Stromal cell of bone marrow (primary cell): ENCODE measurements at places on chromosomes 2 and 18.

DNA sequence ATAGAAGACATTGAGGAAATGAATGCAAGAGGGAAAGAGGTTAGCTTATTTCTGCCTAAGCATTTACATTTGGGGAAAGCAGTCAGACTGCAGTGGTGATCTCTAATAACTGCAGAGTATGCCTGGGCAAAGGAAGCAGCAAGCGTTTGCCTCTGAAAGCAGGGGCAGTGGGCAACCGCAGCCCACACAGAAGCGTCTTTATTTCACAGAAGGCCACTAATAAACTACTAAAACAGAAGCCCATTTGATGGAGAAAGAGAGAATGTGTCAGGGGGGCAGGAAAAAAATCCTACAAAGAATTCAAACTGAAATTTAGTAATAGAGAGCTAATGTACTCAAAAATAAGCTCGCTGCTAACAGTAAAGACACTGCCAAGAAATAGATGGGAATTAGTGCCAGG, 53.1 kb downstream of the LRRTM4 start:
- no peak for DNase-seq

DNA sequence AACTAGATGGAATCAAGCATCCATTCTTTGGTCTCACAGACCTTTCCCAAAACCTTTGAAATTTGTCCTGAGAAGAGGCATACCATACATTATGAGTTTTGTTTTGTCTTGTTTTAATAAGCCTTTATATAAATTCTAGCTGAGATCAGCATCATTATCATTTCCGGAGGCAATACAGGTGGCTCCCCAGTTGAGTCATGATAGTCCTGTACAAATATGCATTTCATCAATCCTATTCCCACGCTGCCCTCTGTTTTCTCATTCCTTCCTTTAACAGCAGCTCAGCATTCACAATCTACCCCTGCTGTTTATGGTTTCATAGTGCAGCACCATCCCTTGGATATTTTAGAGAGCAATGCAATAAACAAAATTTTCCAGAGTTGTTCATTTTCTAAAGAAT, 216.7 kb downstream of the TXNL1 start:
- no peak for DNase-seq

DNA sequence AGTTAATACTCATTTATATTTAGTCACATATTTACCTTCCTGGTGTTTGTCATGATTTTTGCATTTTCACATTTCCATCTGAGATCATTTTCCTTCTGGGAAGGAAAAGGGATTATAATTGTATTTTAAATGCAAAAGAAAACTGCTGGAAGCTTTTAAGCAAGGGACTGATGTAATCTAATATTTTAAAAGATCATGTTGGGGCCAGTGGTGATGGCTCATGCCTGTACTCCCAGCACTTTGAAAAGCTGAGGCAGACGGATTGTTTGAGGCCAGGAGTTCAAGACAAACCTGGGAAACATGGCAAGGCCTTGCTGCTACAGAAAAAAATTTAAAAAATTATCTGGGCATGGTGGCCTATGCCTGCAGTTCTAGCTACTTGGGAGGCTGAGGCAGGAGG, 149.0 kb downstream of the MIB1 start:
- no peak for DNase-seq

DNA sequence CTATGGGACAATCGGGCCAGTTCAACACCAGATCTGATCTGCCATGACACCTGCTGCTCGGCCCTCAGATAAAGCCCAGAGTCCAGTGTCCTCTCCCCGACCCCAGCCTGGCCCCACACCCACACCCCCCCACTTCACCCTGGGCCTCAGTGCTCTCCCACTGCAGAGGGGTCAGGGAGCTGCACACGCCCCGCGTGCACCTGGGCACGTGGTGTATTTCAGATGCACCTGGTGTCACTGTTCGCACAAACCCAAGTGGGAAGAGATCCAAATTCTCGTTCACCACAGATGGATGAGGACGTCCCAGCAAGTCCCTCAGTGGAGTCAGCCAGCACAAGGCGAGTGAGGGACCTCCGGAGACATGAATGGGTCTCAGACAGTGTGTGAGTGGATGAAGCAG, 161.3 kb downstream of the RTP5 start:
- no peak for DNase-seq

DNA sequence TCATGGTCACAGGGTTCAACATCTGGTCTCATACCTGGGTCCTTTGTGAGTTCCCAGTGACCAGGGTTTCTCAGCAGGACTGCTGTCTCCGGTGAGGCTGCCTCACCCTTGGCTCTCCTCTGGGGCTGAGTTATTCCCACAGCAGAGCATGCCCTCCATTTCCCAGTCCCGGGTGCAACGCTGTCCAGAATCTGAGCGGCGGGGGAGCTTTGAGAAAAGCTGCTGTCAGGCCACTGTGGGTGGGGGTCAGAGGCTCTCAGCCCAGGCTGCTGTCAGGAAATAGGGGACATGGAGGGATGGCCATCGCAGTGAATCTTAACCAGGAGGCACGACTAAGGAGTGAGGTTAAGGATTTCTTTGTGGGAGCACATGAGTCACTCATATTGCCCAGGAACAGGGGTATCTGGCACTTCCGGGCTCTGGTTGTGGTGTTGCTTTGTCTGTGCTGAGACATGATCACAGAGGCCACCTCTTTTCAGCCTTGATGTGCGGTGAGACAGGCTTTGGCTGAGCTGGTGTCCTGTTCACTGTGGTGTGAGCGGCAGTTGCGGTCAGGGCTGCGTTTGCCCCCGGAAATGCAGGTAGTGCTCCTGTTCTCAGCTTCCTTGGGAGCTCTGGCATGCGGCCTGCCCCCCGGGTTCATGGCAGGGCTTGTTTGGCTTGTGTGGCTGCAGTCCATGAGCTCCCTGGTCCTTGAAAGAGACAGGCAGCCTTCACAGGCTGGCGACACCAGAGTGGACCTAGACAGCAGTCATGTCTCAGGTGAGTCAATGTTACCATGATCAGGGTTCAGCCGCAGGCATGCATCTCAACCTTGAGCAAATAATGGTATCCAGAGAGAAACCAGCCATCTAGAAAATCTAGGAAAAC, 310.7 kb upstream of the MYT1L start:
- DNase-seq = no peak

- DNase-seq = no peak
These were observed 75.7 kb upstream of the RAB6C start for GRCh38 chr2:129903586-129904425.

GRCh38 chr2:220417503-220417902, 790.1 kb downstream of the SLC4A3 start:
- DNase-seq = no peak

DNA sequence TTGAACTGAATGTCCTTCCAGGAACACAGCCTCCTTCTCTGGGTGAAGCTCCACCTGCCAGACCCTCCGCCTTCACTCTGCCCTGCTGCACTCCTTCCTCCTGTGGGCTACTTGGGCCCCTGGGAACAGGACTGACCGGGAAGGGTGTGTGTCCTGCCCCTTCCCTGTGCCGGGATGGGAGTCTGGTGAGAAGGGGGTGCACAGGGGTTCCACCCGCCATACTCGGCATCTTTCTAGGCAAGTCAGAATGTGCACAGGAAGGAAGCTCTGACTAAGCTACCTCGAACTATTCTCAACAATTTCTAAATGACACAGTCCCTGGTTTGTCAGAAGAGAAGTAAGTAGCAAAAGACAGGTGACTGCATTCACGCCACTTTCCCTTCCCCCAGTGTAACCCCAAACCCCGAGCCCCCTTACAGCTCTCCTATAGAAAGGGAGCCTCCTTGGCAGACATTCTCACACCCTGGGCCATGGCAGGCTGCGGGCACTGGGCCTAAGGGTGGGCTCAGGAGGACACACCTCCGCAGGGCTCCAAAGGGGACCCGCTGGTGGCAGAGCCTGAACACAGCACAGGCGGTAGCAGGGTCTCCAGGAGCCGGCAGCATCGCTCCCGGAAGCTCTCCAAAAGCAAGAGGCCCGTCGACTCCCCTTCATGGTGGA, 184.1 kb downstream of the HDAC4 start:
- DNase-seq = no peak

GRCh38 chr18:3594760-3595368, 144.9 kb downstream of the TGIF1 start:
- DNase-seq = peak; percentile 7

DNA sequence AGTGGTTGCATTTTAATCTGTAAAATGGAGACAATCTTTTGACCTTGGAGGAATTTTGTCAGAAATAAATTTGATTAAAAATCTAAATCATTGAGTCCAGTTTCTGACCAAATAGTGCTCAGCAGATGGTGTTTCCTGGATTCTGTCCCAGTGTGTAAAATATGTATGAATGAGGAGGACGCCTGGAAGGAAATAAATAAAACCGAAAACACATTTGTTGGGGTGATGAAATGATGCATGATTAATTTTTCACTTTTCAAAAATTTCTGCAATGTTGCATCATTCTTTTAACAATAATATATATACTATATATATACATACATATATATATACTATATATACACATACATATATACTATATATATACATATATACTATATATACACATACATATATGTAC, 261.1 kb upstream of the TRIB2 start:
- DNase-seq = no peak
